ENCODE measurements at places on chromosomes 6 and 20.

GRCh38 chr6:101918471-101918870 is 525.0 kb downstream of the GRIK2 start:
- no peak for DNase-seq

- no peak for DNase-seq
These were observed 7.6 kb upstream of the TAF4 start for GRCh38 chr20:62073323-62073722.

GRCh38 chr20:55830121-55830827 is 175.0 kb downstream of the CBLN4 start:
- DNase-seq = no peak

DNA sequence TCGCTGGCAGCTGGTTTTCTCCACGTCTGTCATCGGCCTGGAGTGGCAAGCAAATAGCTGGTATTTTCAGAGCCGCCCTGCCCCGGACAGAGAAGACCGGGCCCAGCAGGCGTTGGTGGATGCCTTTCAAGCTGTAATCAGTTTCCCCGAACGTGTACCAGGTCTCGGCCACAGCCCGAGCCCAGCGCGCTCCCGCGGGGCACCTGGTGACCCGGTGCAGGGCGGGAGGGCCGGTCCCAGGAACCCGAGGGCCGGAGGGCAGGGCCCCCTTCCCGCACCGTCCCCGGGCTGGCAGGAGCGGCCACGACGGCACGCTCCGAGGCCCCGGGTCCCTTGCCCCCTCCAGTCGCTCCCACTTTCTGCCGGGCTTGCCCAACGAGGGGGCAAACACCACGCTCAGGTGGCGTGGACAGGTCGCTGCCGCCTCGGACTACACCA is 348 bp upstream of the PYGB start:
- peak; percentile 66 for DNase-seq

GRCh38 chr20:62952373-62952967 is at the start of gene SLC17A9:
SLC17A9 (plus strand) TSS chr20:62952709; CDS start chr20:62952831, 122 bp downstream.
- peak; percentile 86 for DNase-seq

GRCh38 chr20:19129306-19129705 is 83.1 kb upstream of the SLC24A3 start:
- DNase-seq = no peak

DNA sequence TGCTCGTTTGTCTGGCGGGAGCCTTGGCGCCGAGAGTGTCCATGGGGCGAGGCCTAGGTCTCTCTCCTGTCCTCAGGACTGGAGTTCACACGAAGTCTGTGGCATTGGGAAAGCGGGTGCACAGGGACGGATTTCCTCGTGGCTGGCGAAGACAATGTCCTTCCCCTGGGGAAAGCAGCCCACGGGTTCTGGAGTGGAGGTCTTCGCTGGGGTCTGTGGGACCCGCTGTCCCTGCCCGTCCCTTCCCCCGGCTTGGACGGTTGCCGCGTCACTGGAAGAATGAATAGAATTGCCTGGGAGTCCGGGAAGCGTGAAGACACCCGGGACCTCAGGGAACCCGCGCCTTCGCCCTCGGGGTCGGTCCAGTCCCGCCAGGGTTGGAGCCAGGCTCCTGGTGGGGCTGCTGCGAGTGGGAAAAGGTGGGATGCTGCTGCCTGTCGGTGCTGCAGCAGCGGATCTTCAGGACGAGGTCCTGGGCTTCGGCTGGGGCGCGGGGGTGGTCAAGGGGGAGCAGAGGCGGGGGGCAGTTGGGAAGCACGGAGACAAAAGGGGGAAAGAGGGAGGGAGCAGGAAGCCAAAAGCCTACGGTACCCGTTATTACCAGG is 441.8 kb upstream of the DEFB115 start:
- DNase-seq = no peak

GRCh38 chr6:149477544-149477943 is 7.3 kb downstream of the ZC3H12D start:
- no peak for DNase-seq

DNA sequence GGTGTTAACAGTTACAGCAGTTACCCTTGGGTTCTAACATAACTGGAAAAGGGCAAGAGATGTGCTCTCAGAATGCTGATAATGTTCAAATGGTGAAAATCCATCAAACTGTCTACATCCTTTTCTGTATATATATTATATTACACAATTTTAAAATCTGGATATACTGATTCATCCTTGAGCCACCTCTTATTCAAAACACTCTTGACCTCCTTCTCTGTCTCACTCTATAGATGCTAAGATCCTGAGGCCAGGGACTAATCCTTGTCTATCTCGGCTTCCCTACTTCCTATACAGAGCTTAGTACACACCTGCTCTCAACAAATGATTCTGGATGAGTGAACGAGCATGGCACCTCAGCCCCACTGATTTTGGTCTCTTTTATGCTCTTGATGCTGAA is 47.3 kb downstream of the HIVEP2 start:
- no peak for DNase-seq

- no peak for DNase-seq
These were observed 30.8 kb downstream of the DUSP22 start for GRCh38 chr6:322940-323729.

- DNase-seq = no peak
These were observed 308.9 kb downstream of the HDGFL1 start for GRCh38 chr6:22878324-22878701.

- no peak for DNase-seq
These were observed 84.2 kb downstream of the MYB start for GRCh38 chr6:135265278-135265677.

DNA sequence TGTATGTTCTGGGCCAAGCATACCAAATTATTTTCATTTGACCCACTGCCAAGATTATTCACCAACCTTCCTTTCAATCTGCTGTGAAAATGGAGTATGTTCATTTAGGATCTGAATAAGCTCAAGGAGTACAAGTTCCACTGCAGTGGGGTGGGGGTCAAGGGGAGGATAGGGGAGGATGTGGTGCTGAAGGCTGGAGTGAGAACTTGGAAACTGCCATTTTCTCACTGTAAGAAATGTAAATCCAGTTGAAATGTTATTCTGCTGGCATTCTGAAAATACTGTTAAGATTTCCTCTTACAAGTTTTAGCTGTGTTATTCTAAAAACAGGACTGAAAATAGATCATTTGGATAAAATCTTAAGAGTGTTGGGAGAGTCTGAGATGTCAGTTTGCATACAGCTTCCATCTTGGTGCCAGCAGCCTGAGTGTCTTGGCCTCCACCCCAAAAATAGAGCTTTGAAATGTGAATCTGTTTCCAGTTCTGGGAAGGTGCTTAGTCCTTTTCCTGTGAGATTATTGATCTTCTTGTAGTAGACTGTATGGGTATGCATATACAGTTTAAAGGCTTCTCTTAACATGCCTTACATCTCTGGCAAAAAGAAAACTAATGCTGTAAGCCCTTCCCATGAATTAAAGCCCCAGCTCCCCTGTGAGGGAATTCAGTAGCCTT is 84.3 kb downstream of the CTNNBL1 start:
- DNase-seq = no peak

- no peak for DNase-seq
These were observed 96.0 kb downstream of the PLEKHG1 start for GRCh38 chr6:150695652-150696051.

GRCh38 chr20:62797671-62798532 is 1.6 kb downstream of the MRGBP start:
- DNase-seq = no peak

GRCh38 chr6:15755526-15755925 is 92.7 kb upstream of the DTNBP1 start:
- DNase-seq = no peak

DNA sequence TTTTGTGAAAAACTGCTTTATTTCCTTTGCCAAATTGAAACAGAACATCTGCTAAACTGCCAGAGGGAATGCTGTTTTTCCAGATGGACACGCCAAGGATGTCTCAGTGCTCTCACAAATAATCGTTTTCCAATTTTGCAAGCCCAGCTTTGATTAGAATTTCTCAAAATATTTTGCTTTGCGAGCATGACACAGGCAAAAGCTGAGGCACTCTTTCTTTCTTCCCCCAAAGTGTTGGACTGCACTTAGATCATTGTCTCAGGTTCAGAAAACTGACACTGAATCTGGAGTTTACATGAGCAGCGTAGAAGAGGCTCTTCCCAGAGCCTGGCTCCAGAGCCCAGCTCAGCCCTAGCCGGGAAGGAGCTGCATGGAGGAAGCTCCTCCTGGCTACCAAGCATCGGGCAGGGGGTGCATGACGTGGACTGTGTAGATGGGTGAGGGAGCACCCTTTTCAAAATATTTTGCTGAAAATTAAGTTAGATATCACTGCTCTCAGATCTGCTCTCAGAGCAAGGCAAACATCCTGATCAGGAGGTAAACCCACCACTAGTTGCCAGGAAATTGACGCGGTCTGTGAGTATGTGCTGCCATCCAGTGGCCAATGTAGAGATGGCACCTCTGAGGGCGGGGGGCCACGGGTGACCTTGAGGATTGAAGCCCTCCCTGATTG is 107.5 kb downstream of the SLC22A3 start:
- DNase-seq = peak; percentile 83

GRCh38 chr6:15969236-15969778 is 159.6 kb upstream of the MYLIP start:
- DNase-seq = no peak

DNA sequence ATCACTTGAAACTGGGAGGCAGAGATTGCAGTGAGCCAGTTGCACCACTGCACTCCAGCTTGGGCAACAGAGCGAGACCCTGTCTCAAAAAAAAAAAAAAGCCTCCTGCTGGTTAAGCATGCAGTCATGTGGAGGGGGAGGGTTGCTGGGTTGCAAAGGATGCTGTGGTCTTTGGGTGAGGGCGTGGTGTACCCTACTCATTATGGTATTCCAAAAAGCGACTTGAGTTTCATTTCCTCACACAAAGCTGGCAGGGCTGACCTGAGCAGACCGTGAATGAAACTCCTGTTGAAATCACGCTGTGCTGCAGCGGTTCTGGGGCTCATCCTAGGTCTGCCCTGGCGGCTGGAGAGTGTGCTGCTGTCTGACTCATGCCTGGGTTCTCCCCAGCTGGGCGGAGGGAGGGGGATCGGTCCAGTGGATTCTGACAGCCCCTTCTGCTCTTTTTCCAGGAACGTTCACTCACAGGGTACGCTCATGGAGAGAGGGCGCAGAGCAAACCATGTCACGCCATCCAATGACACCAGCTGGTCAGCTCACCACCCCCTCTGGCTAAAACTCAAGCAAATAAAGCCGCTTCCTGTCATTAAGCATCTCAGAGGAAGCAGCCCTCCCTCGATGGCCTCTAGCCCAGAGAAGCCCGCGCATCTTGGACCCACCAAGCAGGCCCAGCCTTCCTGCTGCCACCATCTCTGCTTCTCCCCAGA is 166.2 kb downstream of the SCML4 start:
- DNase-seq = peak; percentile 65

All from tibial artery (tissue), 4 donors.